ENCODE measurements at places on chromosomes 5 and 9. TPM values are rescaled to one million over a fixed set of nuclear protein-coding genes. Genes with fewer than 3 reads are reported as not detected.

GRCh38 chr5:146461319-146461718 lies 14.2 kb downstream of the TCERG1 start:
- DNase-seq, result no peak

DNA sequence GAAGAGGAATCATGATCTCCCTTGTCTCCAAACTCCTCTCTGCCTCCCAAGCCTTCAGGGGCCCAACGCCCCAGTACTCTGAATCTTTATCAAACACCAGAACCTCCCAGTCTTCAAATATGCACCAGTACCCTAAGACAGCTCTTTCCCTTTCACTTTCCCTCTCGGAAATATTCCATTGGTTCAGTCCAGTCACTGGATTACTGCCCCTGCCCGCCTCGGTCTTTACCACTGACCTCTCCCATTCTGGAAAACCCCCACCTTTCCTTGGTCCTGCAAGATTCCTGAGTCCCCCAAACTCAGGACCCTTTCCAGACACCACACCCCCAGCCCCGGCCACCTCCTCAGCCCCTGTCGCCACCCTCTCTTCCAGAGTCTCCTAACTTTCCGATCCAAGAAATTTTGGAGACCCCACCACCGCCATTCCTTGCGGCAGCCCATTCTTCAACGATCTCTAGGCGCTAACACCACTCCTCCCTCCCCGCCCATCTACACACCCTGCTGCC lies 674 bp downstream of the C5orf15 start:
- peak; percentile 50 for DNase-seq

DNA sequence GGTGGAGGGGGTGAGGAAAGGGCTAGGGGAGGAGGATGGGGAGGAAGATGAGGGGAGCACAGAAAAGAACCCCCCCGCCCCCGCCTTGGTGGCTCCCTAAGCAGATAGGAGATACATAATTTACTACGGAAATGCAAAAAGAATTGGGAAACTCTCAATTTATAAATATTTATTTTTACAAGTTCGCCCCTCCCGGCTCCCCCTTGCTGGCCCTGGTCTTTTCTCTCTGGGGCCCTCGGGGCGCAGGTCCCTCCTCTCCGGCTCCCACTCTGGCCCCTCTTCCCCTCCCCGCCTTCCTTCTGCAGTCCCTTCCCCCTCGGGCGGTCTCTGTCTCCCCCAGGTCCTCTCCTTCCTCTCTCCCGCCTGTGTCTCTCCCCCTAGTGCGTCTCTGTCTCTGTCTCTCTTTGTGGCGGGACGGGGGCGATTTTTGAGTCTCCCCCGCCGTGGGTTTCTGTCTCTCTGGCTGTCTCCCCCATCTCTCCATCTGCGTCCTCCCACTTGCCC lies 173.6 kb upstream of the IER5L start:
- DNase-seq, result no peak

DNA sequence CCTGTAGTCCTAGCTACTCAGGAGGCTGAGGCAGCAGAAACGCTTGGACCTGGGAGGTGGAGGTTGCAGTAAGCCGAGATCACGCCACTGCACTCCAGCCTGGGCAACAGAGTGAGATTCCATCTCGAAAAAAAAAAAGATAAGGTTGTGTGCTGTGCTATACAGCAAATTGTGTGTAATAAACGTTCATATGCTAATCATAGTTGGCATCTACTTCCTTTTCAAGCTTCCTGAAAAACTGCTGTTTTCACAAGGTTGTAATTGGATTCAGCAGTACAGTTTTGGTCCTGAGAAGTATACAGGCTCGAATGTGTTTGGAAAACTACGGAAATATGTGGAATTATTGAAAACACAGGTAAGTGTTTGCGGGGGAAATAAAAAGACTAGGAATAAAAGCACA lies 25.5 kb downstream of the OTULINL start:
- no peak for DNase-seq

- no peak for DNase-seq
These were observed 223.4 kb upstream of the FAM174A start for GRCh38 chr5:100311806-100312205.

- DNase-seq, result no peak
These were observed 104.7 kb downstream of the FOCAD start for GRCh38 chr9:20788526-20789451.

- peak; percentile 61 for DNase-seq
These were observed 145.0 kb downstream of the EGFLAM start for GRCh38 chr5:38403406-38403805.

GRCh38 chr5:43663916-43664315 lies 60.9 kb downstream of the NNT start:
- DNase-seq, result no peak

- DNase-seq, result no peak
These were observed 102.7 kb downstream of the EHMT1 start for GRCh38 chr9:137721479-137721878.

DNA sequence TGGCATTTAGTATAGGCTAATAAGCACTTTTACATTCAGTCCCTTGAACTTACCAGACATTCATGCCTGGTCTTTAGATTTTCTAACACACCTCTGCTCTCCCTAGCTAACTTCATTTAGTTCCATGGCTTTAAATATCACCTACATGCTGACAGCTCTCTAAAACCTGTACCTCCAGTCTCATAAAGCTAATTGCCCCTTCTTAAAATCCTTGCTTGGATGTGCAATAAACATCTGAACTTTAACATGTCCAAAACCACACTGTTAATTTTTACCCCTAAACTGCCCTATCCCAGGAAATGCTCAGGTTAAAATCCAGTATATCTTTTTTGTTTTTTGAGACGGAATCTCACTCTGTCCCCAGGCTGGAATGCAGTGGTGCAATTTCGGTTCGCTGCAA lies 139.8 kb downstream of the CPLANE1 start:
- no peak for DNase-seq

- no peak for DNase-seq
These were observed 100.7 kb upstream of the TUT7 start for GRCh38 chr9:86454701-86455615.

Gene DMRTA1
- not detected for total RNA-seq

Gene PKD2L2
- not detected for total RNA-seq

Gene TRIO
- total RNA-seq, result 124 TPM

All from MG63 (cell line).